Vagina (tissue), 2 donors: ENCODE measurements at places on chromosomes 5 and 9.

DNA sequence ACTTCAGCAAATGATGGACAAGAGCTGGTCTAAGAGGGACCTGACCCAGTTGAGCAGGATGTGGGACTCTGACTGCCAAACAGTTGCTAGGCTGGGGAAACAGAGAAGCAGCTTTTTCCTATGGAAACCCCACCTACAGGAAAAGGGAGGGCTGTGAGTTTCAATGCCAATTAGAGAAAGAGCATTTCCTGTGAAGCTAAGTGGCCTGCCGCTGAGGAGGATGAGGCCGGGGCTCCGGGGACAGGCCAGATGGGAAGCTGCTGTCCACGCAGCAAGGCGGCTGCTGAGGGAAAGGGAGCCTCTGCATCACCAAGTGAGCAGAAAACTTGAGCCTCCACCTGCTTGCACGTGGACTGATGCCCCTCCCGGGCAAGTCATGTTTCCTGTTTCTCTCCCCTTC is at the start of gene PCDH12:
Gene PCDH12, minus strand, starts transcription at position 90 of the 400 bp plus-strand sequence. CDS start 351 bp downstream, outside the sequence.
- no peak for DNase-seq

DNA sequence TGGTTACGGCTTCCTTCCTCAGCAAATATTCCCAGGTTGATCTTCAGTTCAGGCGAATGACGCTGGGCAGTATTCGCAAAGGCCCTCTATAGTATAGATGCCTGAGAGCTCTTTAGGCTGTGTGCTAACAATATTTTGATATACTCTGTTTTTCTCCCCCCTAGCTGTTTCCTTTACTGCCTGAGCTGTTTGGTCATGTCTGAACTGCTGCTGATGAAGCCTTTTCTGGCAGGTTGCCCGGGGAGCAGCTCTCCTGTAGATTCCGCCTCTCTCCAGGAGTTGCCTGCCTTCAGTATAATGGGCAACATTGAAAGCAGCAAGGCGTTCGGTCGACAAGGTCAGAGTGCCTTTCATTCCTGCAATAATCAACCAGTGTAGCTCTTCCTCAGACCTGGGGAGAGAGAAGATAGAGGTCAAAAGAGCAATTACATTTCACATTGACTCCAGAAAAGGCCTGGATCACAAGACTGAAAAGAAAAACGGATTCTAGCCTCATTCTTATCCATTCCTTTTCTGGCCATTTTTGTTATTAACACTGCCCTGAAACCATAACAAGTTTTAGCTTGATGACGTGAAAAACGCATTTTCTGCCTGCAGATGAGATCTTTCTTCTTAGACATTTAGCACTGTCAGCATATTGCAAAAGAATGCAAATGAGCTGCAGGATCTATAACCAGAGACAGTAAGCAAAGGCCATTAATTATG is 60.1 kb upstream of the ZNF608 start:
- DNase-seq, result no peak

- DNase-seq, result no peak
These were observed 8.7 kb upstream of the IL7R start for GRCh38 chr5:35847961-35848360.

DNA sequence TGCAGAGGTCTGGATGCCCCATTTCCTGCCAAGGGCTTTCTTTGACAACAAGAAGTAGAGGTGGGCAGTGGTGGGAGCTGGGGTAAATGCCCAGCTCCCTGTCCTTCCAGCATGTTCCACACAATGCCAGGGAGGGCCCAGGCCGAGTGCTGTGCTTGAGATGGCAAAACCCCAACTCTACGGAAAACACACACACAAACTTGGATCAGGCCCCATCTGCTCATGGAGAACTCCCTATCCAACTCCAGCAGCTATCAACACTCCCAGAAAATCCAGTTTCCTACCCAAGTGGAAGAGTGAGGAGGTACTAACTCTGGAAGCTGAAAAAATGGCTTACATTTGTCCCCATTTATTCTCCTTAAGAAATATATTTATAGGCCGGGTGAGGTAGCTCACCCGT is 61.1 kb upstream of the FUBP3 start:
- DNase-seq, result no peak

- DNase-seq, result no peak
These were observed 101.7 kb downstream of the GDNF start for GRCh38 chr5:37738057-37738691.

- peak; percentile 83 for DNase-seq
These were observed 1052.3 kb downstream of the PTPRD start for GRCh38 chr9:9560382-9561035.

DNA sequence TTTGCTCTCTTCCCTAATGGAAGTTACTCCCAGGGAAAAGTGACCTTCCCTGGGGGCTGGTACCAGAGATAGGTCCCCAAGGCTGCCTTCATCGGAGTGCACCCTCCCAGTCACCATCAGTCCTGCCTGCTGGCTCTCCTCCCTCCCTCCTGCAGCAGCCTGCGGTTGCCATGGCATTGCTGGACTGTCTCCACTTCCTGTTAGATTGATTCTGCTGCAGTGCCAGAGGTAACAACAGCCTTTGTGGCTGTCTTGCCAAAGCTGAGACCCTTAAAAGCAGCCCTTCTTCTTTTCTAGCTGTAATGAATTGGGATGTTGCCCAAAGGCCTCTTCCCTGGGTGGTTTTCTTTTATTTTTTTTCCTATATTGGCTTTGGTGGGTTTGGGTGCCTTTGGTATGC is 78.1 kb upstream of the PRLR start:
- no peak for DNase-seq

- no peak for DNase-seq
These were observed 12.3 kb downstream of the SPINK9 start for GRCh38 chr5:148347706-148348105.

- no peak for DNase-seq
These were observed 219.0 kb downstream of the HTR1A start for GRCh38 chr5:63743096-63743798.

- no peak for DNase-seq
These were observed 159.7 kb downstream of the PJA2 start for GRCh38 chr5:109250080-109250479.

GRCh38 chr5:170503990-170504596 is at the start of gene KCNIP1:
KCNIP1 (plus strand) TSS chr5:170504020.
- no peak for DNase-seq

- DNase-seq, result no peak
These were observed 929.6 kb downstream of the TAF11L14 start for GRCh38 chr5:18563853-18564252.

- no peak for DNase-seq
These were observed 3.1 kb upstream of the IL6ST start for GRCh38 chr5:55997742-55998351.

DNA sequence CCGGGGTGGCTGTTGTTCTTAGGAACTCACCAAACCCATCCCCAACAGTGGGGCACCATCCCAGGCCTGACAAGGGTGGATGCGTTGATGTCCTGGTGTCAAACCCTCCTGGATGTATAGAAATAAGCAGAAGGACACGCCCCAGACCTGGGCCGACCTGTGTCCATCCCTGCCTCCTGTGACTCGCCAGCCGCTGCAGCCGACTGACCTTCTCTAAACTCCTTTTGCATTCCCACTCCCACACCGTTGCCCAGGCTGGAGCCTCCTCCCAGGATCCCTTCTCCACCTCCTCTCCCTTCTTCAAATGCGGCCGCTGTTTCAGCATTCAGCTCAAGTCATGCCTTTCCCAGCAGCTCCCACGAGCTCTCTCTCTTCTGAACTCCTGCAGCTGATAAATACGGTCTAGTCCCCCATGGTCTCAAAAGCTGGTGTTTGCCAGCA is 213.2 kb upstream of the IER5L start:
- no peak for DNase-seq

DNA sequence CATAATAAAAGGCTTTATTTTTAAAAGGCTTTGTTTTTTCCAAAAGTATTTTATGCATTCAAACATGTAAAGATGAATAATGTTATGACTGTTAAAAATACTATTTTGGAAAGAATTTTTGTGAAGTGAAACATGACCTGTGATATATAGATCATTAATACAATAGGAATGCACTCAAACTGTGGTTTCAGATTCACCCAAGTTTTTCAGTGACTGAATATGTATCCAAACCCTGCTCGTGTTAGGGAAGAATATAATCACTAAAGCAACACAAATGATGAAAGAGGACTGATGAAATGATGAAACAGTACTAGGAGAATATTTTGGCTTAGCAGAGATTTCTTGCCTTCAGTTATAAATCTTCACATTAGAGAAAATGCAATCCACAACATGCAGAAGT is 278.0 kb downstream of the ADAMTS6 start:
- DNase-seq, result no peak

- no peak for DNase-seq
These were observed 39.0 kb downstream of the EXOC3 start for GRCh38 chr5:482021-482420.

DNA sequence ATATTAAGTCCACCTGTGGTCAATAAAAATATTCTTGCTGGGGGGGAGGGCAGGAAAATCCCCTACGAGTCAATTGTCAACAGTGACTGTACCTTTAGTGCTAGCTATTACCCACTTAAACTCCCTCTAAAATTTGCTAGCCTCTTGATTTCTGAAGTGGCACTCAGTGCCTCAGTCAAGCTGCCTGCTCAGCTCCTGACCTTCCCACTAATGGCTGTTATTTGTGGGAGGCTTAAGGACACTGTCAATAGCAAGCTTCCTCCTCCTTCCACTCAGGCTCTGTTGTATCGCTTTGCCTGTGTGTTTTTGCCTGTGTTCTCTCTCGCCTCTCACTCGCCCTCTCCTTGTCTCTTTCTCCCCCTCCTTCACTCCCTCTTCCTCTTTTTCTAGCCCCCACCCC is 140.8 kb downstream of the BNC2 start:
- no peak for DNase-seq

GRCh38 chr5:68848091-68848490 is 245.7 kb upstream of the SLC30A5 start:
- no peak for DNase-seq

DNA sequence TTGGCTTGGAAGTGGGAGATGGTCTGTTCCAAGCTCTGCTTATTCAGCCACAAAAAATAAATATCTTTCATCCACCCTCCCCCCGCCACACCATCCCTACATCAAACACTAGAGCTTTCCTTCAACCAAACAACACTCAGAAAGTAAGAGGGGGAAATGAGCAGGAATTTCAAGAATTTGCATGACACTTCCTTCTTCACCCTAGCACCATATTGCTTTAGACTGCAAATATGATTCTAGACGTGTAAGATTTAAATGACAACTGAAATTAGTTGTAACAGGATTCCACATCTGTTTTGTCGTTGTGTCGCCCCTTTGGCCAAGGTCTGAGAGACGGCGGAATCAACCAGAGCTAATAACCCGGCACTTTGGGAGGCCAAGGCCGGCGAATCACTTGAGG is 88.5 kb downstream of the NDFIP1 start:
- DNase-seq, result no peak

DNA sequence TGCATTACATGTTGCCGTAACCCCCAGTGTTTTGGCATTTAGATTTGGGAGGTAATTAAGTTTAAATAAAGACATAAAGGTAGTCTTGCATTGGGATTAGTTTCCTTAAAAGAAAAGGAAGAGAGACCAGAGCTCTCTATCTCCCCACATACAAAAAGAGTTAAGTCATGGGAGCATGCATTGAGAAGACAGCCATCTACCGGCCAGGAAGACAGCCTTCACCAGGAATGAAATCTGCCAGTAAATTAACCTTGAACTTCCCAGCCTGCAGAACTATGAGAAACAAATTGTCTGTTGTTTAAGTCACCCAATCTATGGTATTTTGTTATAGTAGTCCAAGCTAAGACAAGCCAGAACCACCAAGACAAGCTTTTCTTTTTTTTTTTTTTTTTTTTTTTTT is 567.0 kb upstream of the CDH18 start:
- DNase-seq, result no peak

DNA sequence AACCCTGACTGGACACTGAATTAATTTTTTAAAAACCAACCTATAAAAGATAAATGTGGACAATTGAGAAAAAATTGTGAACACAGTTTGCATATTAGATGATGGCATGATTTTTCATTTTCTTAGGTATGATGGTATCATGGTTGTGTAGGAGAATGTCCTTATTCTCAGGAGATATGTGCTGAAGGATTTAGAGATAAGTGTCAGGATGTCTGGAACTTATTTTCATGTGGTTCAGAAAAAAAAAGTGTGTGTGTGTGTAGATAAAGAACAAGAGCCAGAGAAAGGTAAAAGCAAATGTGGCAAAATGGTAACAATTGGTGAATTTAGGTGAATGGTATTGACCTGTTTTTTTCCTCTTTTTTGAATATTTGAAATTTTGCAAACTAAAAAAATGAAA is 4.0 kb downstream of the GNPDA1 start:
- no peak for DNase-seq

- no peak for DNase-seq
These were observed 5.1 kb downstream of the SEMA5A start for GRCh38 chr5:9540791-9541190.

- DNase-seq, result no peak
These were observed 63.5 kb downstream of the SPATA31D1 start for GRCh38 chr9:82052081-82052480.

DNA sequence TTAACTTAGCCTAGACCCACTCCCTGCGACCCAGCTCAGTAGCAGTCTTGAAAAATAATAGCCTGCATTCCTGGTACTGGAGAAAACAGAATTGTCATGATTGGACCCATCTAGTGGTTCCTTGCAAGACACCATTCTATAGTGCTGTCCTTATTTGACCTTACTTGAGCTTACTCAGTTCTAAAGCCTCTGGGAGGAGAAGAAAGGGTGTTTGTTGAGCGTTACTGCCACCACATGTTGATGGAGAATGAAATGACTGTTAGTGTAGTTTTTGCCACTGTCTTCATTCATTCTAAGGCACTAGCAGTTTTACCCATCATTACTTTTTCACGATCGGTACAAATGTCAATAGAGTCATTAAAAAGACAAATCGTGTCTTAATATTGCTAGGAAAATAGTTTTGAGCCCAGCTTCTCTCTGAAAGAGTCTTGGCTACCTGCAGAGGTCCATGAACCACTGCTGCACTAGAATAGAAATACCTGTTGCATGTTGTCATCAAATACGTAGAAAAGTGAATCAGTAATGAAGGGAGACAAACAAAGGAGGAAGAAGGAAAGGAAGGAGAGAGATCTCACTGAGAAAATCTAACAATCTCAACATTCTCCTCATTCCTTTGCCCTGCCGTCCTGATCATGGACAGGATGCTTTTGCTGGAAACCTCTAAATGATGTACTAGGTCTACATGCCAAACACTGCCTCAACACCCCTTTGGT is 96.0 kb downstream of the LIX1 start:
- DNase-seq, result no peak

GRCh38 chr5:34716986-34717385 is 60.9 kb downstream of the RAI14 start:
- no peak for DNase-seq

- no peak for DNase-seq
These were observed 52.4 kb downstream of the CSNK1A1 start for GRCh38 chr5:149498724-149499336.

- no peak for DNase-seq
These were observed 48.7 kb downstream of the CHD1 start for GRCh38 chr5:98880151-98880550.

DNA sequence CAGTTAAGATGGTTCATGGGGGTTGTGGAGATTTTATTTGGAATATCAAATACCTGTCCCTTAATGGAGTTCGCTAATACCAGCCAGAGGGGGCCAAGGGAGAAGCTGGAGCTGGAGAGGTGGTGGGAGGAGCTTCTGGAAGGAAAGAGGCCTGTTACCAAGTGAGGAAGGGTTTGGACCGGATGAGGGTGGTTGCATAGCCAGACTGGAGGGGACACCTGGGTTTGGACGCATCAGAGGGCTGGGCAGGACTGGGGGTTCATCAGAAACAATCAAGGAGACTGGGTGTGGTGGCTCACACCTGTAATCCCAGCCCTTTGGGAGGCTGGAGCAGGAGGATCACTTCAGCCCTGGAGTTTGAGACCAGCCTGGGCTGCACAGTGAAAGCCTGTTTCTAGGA is 111.8 kb upstream of the IER5L start:
- DNase-seq, result no peak

- no peak for DNase-seq
These were observed 46.9 kb downstream of the ADAMTS19 start for GRCh38 chr5:129506950-129507349.
